ENCODE measurements at places on chromosomes 6 and 20.

- DNase-seq = no peak
Measured at GRCh38 chr6:150537893-150538292, 61.8 kb upstream of the PLEKHG1 start.

- DNase-seq = no peak
Measured at GRCh38 chr20:8385247-8385646, 253.2 kb downstream of the PLCB1 start.

GRCh38 chr20:55415567-55416142, 589.7 kb downstream of the CBLN4 start:
- DNase-seq = no peak

DNA sequence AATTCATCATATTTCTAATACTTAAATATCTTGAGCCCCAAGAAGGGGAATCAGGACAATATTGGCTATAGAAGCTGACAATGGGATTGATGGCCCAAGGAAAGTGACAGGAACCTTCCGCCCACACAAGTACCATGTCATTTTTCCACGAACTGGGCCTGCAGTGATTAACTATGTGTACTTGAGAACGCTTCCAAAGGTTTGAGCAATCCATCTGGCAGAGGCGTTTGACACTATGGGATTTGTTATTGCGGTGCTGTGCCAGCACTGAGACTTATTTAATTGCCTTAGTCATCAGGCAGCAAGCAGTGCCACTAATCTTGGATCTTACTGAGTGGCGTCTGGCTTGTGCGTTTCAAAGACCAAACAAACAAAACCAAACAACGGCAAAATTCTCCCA, 135.6 kb upstream of the UST start:
- DNase-seq = no peak

GRCh38 chr6:42038811-42039408, 11.4 kb upstream of the TAF8 start:
- DNase-seq = no peak

Data from stimulated activated CD8-positive, alpha-beta memory T cell treated with anti-CD3 and anti-CD28 coated beads, Interleukin-2, amount 100 ng/mL, for 1 hour (primary cell).